Stomach (tissue), 19 donors: ENCODE measurements at places on chromosomes 7 and 10. TPM values are rescaled to one million over a fixed set of nuclear protein-coding genes. Genes with fewer than 3 reads are reported as not detected.

- no peak for DNase-seq
Measured at GRCh38 chr10:29415876-29416275, 127.0 kb downstream of the LYZL1 start.

DNA sequence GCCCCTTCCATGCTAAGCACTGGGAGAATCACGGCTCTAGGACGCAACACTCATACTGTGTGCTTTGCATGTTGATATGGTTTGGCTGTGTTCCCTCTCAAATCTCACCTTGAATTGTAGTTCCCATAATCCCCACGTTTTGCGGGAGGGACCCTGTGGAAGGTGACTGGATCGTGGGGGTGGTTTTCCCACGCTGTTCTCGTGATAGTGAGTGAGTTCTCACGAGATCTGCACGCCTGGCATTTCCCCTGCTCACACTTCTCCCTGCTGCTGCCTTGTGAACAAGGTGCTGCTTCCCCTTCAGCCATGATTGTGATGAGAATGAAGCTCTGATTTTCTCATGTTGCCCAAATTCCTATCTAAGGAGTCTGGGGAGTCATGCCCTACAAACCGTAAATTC, 53.0 kb upstream of the ADGRA1 start:
- no peak for DNase-seq

DNA sequence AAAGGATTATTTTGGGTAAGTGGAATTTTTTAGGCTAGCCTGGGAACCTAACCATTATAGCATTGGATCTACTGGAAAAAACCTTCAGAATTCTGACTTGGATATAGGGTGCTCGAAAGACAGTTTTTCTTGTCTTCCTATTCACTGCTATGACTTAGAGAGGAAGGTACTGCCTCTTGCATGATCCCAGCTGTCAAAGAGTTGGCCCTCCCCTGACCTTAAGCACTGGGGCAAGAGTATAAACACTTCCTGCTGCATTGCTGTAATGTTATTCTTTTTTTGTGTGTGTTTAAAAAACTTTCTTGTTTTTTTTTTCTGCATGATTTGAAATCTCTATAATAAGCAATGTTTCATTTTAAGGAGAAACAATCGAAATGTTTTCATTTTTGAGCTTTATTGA, 113.0 kb downstream of the LRMDA start:
- DNase-seq: no peak

DNA sequence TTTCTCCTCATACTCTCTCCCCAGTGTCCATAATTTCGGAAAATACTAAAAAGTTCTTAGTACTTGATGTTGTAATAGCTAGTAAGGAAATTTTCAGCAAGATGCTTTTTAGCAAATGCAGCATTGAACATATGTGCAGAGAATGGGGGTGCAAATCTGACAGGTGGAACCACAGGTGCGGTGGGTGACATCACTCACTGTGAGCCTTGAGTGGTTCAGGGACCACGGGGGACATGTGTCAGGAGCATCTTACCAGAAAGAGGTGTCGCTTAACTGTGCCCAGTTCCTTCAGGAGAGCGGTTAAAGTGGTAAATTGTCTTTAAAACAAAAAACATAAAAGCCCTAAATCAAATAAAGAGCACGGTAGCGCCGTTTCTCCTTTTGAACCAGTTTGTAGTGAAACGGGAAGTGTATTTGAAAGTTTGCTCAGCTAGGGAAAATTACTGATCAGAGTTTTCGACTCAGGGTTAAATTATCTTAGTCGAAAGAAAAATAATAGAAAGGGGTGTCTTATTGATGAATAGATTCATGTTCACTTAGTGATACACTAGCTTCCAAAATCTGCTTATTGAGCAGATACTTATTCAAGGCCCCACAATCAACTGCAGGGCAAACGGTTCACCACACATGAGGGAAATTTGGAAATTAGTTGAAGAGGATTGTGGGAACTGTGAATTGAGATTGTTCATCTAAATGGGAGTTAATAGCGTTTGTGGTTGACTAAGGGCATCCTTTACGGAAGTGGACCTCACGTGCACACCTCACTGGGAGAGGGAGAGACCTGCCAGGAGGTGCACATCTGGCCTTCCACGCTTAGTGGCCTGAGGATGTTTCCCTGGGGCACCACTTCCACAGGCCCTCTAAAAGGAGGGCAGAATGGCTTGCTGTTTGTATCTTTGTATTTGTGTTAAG, 12.7 kb downstream of the CUL1 start:
- no peak for DNase-seq

DNA sequence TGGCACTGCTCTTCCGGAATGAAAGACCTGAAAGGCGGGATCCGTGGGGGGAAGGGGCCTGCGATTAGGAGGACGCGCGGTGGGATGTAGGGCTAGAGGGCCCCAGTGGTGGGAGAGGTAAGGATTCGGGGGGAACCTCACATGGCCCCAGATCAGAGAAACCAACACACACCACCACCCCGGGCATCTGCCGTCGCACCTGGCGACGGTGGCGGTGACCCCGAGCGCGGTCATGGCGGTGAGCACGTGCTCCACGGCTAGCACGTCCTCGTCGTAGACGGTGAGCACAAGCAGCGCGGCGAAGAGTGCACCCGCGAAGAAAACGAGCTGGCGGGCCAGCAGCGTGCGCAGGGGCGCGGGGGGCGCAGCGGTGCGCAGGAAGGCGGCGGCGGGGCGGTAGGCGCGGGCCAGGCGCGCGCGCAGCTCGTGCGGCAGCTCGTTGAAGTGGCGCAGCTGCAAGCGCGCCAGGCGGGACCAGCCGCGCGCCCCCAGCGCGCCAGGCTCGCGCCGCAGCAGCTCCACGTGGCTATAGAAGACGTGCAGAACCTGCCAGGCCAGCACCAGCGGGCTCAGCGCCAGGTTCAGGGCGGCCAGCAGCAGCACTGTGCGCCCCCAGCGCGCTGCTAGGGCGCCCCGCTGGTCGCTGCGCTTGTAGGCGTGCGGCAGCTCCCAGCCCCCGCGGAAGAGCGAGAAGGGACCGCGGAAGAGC, 5.7 kb downstream of the ATG9B start:
- DNase-seq: peak; percentile 90

DNA sequence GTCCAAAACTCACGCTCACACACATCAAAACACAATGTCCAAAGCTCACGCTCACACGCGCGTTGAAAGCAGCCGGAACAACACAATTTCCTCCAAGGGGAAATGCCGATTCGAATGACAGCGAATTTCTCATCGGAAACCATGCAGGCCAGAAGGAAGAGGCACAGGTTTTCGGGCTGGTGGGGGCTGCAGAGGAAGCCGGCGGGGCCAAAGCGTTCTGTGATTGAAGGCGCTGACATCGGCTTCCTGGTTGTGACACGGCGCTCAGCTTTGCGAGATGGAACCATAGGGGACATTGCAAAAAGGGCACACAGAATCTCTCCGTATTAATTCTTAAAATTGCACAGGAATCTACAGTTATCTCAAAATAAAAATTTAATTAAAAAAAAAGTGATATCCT, 61.3 kb downstream of the FOXL3 start:
- DNase-seq: no peak

GRCh38 chr7:107345898-107346297, 124.0 kb upstream of the GPR22 start:
- DNase-seq: no peak

DNA sequence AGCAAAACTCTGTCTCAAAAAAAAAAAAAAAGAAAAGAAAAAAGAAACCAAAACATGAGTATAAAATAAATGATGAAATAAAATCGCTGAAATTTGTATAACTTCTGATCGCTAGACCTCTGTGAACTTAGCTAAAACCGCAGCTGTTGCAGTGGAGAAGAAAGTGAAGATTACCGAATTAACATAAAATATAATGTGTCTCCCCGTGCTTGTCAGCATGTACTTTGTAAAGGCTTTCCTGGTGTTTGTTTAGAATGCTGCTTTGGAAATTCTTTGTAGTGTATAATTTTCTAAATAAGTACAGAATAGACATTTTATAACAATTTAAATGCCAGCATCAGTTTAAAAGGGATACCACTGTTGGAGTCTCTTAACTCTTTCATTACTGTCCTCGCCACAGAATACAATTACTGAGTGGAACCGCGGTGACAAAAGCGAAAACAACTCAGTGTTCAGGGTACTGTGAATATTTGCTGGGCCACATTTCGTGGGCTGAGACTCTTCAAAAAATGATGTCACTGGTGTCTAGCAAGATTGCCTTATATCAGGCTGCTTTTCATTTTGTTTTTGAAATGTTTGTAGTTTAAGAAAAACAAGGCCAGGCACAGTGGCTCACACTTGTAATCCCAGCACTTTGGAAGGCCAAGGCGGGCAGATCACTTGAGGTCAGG, 167.7 kb downstream of the NSUN6 start:
- no peak for DNase-seq

DNA sequence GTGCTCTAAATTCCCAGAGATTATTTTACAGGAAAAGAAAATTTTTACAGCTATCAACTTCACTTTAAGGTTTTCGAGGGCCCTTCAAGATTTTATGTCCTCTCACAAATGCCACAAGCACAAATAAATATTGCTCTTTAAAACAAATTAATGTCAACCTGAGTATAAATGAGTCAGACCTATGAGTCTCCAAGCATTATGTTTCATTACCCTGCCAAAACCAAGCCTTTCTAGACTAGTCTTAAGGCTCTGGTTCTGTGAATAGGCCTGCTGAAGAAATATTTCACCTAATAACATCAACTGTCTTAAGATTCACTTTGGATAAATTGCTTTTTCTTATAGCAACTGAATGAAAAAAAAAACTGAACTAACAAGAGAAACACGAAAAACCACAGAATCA, 153.0 kb downstream of the PDE1C start:
- DNase-seq: no peak

- peak; percentile 77 for DNase-seq
Measured at GRCh38 chr7:2843711-2844152, 376 bp downstream of the GNA12 start.

- DNase-seq: no peak
Measured at GRCh38 chr10:51687296-51687695, 12.1 kb downstream of the CSTF2T start.

DNA sequence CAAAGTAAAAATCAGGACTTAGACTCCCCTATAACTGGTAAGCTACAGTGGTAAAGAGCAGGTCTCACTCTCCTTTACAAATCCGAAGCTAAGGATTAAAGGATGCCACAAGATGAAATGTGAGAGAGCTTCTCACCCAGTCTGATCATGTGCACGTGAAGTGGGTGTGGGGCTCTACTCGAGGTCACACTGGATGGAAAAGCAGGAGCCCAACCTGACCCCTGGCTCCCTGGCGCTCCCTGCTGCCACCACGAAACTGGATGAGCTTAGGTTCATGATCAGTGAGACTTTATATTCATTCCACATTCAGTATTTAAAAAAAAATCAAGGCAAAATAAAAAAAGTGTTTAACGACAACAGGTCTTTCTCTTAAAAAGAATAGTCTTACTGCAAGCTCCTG, 21.7 kb upstream of the FOXI2 start:
- DNase-seq: no peak

DNA sequence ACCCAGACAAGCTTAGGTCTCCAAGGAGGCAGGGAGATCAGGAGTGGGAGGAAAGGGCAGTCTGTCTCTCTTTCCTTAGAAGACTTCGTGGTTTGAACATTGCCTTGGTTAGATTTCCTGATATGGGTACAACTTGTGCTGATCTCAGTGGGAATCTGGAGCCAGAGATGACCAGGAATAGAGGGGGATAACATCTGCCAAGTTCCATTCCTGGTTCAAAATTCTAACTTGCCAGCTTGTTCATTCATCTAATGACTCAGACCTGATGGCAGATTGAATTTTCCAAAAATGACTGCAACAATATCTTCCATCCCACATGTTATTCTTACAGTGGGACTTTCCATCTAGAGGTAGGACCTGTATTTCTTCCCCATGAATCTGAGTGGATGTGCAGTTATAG, 394.3 kb upstream of the PODXL start:
- no peak for DNase-seq

GRCh38 chr10:111109501-111110242, 32.8 kb downstream of the ADRA2A start:
- DNase-seq: peak; percentile 9

GRCh38 chr10:100725071-100725471, 20.3 kb upstream of the PAX2 start:
- DNase-seq: no peak

CLRN3 gene
- not detected for total RNA-seq

PNLIPRP3 gene
- total RNA-seq: 1.3 TPM

BTBD16 gene
- total RNA-seq: not detected

NUTM2D gene
- not detected for total RNA-seq

TRIM74 gene
- not detected for total RNA-seq

AKAP9 gene
- 109 TPM for total RNA-seq

PDE1C gene
- 7.6 TPM for total RNA-seq

GRM3 gene
- not detected for total RNA-seq

CRCP gene
- total RNA-seq: 30.9 TPM
